Osteoblast (primary cell): ENCODE measurements at places on chromosomes 3 and 15. TPM values are rescaled to one million over a fixed set of nuclear protein-coding genes. Genes with fewer than 3 reads are reported as not detected.

DNA sequence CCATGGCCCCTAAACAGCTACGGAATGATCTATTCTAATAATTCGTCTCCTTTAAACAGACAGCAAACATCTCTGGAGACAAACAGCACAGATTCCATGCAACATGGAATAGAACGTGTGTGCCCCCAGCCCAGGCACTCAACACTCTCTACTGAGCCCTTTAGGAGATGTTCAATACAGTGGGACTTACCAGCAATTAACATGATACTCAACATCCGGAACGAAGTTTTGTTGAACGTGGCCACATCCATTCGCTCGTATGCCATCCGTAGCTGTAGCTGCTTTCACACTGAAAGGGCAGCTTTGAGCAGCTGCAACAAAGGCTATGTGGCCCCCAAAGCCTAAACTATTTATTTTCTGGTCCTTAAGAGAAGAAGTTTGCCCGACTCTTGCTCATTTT, 3.5 kb downstream of the ADAMTS17 start:
- H3K27me3 ChIP-seq, result peaks cover 17% of the 10 kb centered on the region
- H3K27ac ChIP-seq, result no peak overlapping the region
- DNase-seq, result no peak

The RCCD1 gene
- total RNA-seq, result 11.2 TPM in 2 replicates

DNA sequence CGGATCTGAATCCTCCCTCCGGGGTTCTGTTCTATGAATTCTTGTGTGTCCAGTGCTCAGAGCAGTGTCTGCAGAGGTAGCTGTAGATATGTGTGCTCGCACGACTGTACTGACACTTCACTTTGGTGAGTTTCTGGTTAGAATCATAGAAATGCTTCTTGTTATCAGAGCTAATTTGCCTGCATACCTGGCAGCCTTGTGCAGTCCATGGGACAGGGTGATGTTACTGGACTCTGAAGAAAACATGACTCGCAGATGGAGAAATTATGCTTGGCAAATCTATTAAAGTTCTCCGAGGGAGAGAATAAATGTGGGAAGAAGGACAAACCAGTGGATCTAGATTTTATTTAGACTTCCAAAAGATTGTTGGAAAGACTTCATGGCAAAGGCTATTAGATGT, 12.2 kb downstream of the CGNL1 start:
- no peak for DNase-seq
- H3K4me3 ChIP-seq, result no peak overlapping the region
- peaks cover 2% of the 10 kb centered on the region for H3K4me1 ChIP-seq
- H3K36me3 ChIP-seq, result no peaks in the 10 kb centered on the region
- H3K27ac ChIP-seq, result no peak overlapping the region

DNA sequence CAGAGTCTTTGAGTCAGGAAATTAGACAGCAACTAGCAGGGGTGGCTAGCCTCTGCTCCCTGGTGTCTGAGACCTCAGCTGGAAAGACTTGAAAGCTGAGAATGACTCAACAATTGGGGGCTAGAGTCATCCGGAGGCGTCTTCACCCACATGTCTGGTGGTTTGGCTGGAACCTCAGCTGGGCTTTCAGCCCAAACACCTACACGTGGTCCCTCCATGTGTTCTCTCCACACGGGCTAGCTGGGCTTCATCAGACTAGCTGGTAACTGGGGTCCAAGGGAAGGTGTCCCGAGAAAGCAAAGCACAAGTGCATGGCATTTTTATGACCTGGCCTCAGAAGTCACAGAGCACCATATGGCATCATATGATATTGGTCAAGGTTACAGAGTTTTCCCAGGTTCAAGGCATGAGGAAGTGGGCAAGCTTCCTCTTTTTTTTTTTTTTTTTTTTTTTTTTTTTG, 19.9 kb upstream of the ABHD2 start:
- H3K4me3 ChIP-seq, result no peak overlapping the region
- peak overlapping the region; percentile 94 for H3K27ac ChIP-seq
- peak; percentile 83 for DNase-seq
- H3K36me3 ChIP-seq, result no peaks in the 10 kb centered on the region

DNA sequence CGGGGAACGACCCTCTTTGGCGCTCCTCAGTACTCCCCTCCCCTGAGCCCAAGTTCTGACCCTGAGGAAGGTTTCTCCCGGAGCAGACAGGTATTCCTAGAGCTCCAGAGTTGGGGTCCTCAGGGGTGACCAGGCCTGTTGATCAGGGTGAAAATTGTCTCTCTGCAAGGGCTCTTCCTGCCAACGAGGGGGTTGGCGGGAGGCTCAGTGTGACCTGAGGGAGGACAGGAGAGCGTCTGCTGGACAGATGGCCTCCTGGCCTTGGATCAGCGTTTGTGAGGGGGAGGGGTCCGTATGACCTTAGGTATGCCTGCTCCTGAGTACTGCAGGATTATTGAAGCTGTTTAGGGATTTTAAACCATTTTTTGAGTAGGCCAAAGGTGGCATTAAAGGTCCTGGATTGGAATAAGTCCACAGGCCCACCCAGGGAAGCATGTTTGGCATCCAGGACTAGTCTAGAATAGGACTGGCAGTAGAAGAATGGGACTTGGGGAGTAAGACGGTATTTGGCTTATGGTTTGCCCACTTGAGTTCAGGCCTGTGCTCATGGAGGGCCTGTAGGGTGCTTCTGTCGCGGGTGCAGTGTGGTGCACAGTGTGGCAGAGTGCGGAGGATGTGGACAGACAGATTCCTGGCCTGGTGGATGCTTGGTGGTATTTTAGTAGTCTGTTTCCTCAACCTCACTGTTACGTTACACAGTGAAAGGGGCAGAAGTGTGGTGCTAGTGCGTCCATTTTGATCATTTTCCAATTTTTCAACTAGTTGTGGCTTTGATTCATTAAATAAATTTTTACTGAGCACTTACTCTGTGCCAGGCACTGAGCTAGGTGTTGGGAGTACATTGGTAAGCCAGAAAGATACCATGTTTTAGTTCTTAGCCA, 959 bp downstream of the ZNF592 start:
- DNase-seq, result peak; percentile 88
- H3K4me3 ChIP-seq, result peak overlapping the region; percentile 84
- peak overlapping the region; percentile 62 for H3K27ac ChIP-seq
- H3K4me1 ChIP-seq, result peaks cover 30% of the 10 kb centered on the region

GRCh38 chr3:14448756-14449727, 46.6 kb downstream of the SLC6A6 start:
- H3K27me3 ChIP-seq, result no peaks in the 10 kb centered on the region
- H3K36me3 ChIP-seq, result peaks cover 75% of the 10 kb centered on the region
- peaks cover 20% of the 10 kb centered on the region for H3K4me1 ChIP-seq
- no peak overlapping the region for H3K4me3 ChIP-seq

GRCh38 chr15:85649372-85649771, 145.4 kb downstream of the KLHL25 start:
- H3K36me3 ChIP-seq, result peaks cover 3% of the 10 kb centered on the region
- H3K27me3 ChIP-seq, result no peaks in the 10 kb centered on the region
- peak overlapping the region; percentile 92 for H3K27ac ChIP-seq
- DNase-seq, result peak; percentile 72
- H3K4me3 ChIP-seq, result no peak overlapping the region

DNA sequence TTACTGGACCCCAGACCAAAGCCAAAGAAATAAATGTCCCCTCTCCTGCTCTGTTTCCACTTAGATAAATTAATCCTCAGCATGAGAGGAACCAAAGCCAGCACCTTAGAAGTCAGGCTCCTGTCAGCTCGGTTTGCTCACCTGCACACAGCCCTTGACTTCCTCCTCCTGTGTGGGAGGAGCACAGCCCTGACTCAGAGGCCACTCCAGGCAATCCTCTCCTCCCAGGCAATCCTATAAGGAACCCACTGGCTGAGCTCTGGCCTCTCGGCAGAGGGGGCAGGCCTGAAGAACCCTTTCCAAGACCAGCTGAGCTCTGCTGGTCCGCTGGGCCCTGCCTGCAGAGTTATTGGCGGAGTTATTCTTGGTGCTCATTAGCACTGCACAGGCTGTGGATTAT, 30.8 kb downstream of the LIPC start:
- H3K4me1 ChIP-seq, result peaks cover 6% of the 10 kb centered on the region
- no peak overlapping the region for H3K27ac ChIP-seq
- H3K36me3 ChIP-seq, result no peaks in the 10 kb centered on the region
- no peak for DNase-seq
- no peak overlapping the region for H3K4me3 ChIP-seq
- no peaks in the 10 kb centered on the region for H3K27me3 ChIP-seq

- H3K4me3 ChIP-seq, result no peak overlapping the region
- no peak for DNase-seq
- H3K27me3 ChIP-seq, result no peaks in the 10 kb centered on the region
- H3K36me3 ChIP-seq, result no peaks in the 10 kb centered on the region
Measured at GRCh38 chr3:126916546-126916945, 66.4 kb upstream of the PLXNA1 start.

DNA sequence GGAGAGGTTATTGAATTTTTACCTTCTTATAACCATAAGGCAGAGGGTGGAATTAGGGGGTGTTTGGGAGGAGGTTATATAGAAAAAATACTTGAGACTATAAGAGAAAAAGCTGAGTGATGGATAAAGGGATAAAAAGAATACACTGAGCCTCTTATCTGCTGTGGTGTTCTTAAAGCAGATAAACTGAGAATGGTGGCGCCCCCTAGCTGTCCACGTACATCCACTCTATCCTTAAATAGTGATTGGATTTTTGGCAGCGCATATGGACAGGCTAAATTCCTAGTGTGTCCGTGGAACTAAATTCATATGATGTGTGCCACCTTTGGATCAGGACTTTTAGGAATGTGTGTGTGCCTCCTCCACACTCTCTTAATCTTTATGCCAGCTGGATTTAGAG, 121.1 kb downstream of the OXSM start:
- H3K27ac ChIP-seq, result no peak overlapping the region
- no peaks in the 10 kb centered on the region for H3K36me3 ChIP-seq
- H3K27me3 ChIP-seq, result no peaks in the 10 kb centered on the region
- no peak for DNase-seq
- H3K4me1 ChIP-seq, result no peaks in the 10 kb centered on the region

The CGNL1 gene
- 1.1 and 1.5 TPM in 2 replicates for total RNA-seq

The PRR23E gene
- not detected in 2 replicates for total RNA-seq

DNA sequence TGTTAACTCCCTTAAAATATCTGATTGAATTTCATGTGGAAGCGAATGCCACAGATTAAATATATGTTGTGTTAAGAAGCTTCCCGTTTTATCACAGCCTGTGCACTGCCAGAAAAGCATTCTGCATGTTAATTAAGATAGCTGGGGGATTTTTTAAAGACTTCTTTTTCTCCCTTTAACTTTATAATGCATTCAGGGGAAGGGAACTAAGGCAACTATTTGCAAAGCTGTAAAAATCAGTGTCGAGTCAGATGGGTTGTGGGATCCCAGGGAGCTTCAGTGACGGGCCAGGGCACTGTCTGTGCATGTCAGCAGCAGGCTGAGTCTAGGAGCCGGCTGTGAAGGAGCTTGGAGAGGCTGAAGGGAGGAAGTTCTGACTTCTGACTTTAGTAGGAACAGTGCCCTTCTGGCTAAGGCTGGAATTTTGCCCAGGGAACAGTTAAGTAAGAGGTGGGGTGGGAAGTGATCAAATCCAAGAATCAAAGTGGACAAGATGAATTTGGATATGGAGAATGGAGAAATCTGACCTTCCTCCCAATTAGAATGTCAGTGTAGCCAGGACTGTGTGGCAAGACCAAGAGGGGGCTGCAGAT, 77.7 kb downstream of the ABHD5 start:
- H3K36me3 ChIP-seq, result no peaks in the 10 kb centered on the region
- no peak for DNase-seq
- peaks cover 44% of the 10 kb centered on the region for H3K4me1 ChIP-seq
- H3K27me3 ChIP-seq, result no peaks in the 10 kb centered on the region
- no peak overlapping the region for H3K4me3 ChIP-seq

The SLC51B gene
- not detected in 2 replicates for total RNA-seq

The ZNF385D gene
- total RNA-seq, result 2.5 and 2.9 TPM in 2 replicates

- no peak for DNase-seq
- H3K27me3 ChIP-seq, result no peaks in the 10 kb centered on the region
- no peak overlapping the region for H3K4me3 ChIP-seq
- peaks cover 59% of the 10 kb centered on the region for H3K4me1 ChIP-seq
- peak overlapping the region; percentile 46 for H3K27ac ChIP-seq
- H3K36me3 ChIP-seq, result peaks cover 4% of the 10 kb centered on the region
Measured at GRCh38 chr3:158713094-158713499, 19.2 kb downstream of the RARRES1 start.

The INKA1 gene
- 5.8 and 6.5 TPM in 2 replicates for total RNA-seq

The CPNE9 gene
- not detected in 2 replicates for total RNA-seq

- DNase-seq, result no peak
- H3K4me3 ChIP-seq, result no peak overlapping the region
- H3K27ac ChIP-seq, result no peak overlapping the region
- H3K4me1 ChIP-seq, result no peaks in the 10 kb centered on the region
- H3K36me3 ChIP-seq, result no peaks in the 10 kb centered on the region
Measured at GRCh38 chr3:118226206-118226605, 808.4 kb downstream of the IGSF11 start.

DNA sequence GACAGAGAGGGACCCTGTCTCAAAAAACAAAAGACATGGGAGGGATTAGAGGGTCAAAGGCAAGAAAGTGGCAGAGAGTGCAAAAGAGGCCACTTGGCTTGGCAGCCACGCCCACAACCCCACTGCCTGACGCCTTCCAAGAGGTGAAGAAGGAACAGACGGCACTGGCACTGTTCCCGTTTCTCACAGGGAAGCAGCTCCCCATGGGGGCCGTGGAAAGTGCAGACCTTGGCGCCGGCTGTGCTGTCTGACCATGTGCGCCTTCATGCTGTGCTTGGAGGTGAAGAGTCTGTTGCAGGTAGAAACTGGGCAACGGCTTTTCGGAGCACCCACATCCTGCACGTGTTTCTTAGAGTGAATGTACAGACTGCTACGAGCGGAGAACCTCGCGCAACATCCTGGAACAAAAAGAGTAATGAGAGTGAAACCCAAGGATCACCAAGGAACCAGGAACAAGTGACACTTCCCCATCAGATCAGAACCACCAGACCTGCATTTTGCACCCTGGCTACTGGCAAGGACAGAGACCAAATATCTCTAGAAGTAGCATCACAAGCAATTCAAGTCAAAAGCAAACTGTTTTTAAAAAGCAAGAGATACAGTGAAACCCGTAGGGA, 9.7 kb downstream of the ZXDC start:
- no peak for DNase-seq
- H3K27ac ChIP-seq, result no peak overlapping the region
- peaks cover 88% of the 10 kb centered on the region for H3K36me3 ChIP-seq
- H3K27me3 ChIP-seq, result no peaks in the 10 kb centered on the region
- H3K4me3 ChIP-seq, result no peak overlapping the region

GRCh38 chr3:14175383-14176037, 2.9 kb downstream of the XPC start:
- peaks cover 47% of the 10 kb centered on the region for H3K4me1 ChIP-seq
- H3K27me3 ChIP-seq, result no peaks in the 10 kb centered on the region
- H3K36me3 ChIP-seq, result peaks cover 23% of the 10 kb centered on the region
- no peak for DNase-seq
- no peak overlapping the region for H3K4me3 ChIP-seq

The TGM4 gene
- not detected in 2 replicates for total RNA-seq

The TRIM59 gene
- total RNA-seq, result 21.5 and 22.1 TPM in 2 replicates

The HIGD2B gene
- total RNA-seq, result under 0.01 TPM in 1 of 2 replicates, not detected in the other

GRCh38 chr15:77486542-77487468, 66.1 kb downstream of the HMG20A start:
- H3K27me3 ChIP-seq, result no peaks in the 10 kb centered on the region
- no peak overlapping the region for H3K4me3 ChIP-seq
- peaks cover 25% of the 10 kb centered on the region for H3K4me1 ChIP-seq
- no peak overlapping the region for H3K27ac ChIP-seq

The TMC3 gene
- total RNA-seq, result not detected in 2 replicates

The THSD4 gene
- 15.6 TPM in 2 replicates for total RNA-seq
